ENCODE measurements at places on chromosomes 1 and 21. TPM values are rescaled to one million over a fixed set of nuclear protein-coding genes. Genes with fewer than 3 reads are reported as not detected.

AGT gene
- total RNA-seq, result not detected

DNA sequence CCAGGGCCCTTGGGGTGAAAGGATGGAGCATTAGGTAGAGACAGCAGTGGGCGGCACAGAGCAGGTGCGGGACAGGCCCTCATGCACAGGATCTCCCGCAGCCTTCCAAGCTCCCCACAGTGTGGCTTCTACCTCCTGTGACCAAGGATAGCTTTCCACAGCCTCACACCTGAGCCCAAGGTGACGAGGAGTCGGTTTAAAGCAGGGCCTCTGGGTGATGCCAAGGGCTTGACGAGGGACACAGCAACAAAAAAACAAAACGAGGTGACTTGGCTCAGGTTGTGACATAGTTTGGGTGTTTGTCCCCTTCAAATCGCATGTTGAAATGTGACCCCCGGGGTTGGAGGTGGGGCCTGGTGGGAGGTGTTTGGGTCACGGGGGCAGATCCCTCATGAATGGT lies 15.3 kb downstream of the RSPH1 start:
- no peaks in the 10 kb centered on the region for H3K36me3 ChIP-seq
- no peak overlapping the region for H3K27ac ChIP-seq
- no peak overlapping the region for H3K4me3 ChIP-seq
- H3K27me3 ChIP-seq, result peaks cover 32% of the 10 kb centered on the region

DNA sequence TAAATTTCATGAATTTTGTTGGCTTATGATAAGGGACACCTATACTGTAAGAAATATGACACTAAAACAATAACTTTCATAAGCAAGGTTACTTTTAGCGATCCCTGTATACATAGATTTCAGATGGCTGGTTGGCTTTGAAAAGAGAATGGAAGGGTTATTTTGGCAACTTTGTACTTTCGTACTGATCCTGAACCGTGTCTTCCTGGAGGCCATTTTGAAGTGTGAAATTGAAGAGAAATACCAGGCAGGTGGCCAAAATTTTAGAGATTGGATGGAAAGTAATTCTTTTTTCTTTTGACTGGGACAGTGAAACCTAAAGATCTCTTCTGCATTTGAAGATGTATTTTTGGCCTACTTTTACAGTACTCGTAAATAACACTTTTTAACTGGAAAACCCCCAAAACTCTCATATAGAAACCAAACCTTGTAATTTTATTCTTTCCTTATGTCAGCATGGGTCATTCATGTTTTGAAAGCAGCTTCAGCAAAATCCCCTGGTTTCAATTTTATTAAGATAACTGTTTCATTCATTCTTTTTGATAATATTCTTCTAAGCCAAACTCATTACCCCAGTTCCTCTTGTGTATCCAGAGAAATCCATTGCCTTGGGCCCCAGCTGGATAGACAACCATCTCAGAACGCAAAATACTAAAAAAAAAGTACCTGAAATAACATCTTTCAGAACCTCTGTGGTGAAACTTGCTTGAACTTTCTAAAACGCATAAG lies 38.4 kb upstream of the ZNF281 start:
- H3K27ac ChIP-seq, result no peak overlapping the region
- no peak for DNase-seq
- no peak overlapping the region for H3K4me3 ChIP-seq
- H3K4me1 ChIP-seq, result peaks cover 4% of the 10 kb centered on the region
- no peaks in the 10 kb centered on the region for H3K36me3 ChIP-seq

GRCh38 chr1:109884242-109884891 lies 26.3 kb upstream of the CSF1 start:
- DNase-seq, result no peak
- H3K36me3 ChIP-seq, result no peaks in the 10 kb centered on the region
- H3K4me3 ChIP-seq, result no peak overlapping the region
- no peaks in the 10 kb centered on the region for H3K27me3 ChIP-seq

GRCh38 chr21:33315946-33316710 lies 8.6 kb upstream of the IFNAR1 start:
- no peaks in the 10 kb centered on the region for H3K4me1 ChIP-seq
- no peak overlapping the region for H3K4me3 ChIP-seq
- H3K27ac ChIP-seq, result no peak overlapping the region
- 0 out of 2 replicates have a peak, but pooled peaks cover 3% of the 10 kb centered on the region for H3K27me3 ChIP-seq
- no peak for DNase-seq

DNA sequence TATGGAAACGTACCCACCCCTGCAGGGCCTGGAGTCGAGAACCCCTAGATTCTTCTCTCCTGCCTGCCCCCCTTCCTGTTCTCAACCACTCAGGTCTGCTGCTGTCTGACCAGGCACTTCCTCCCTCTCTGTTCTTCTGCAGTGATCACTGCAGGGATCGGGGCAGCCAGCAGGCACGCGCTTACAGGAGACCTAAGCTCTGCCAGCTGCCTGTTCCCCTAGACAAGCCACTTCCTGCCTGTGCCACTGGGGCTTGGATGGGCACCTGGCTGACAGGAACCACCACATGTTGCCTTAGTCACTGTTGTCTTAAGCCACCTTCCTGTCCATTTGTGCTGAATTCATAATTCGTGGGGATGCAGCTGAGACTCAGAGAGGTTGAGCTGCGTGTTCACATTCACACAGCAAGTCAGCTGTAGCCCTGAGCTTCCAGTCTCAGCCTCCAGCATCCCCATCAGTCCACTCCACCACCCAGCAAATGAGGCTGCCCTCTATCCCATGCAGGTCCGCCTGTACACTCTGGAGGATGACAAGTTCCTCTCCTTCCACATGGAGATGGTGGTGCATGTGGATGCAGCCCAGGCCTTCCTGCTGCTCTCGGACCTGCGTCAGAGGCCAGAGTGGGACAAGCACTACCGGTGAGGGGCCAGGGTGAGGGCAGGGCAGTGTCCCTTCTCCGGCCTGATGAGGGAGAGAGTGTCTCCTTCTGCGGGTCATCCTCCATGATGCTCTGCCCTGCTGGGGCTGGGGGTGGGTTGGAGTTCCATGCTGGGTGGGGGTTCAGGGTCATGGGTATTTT lies 18.6 kb downstream of the FAM151A start:
- H3K4me3 ChIP-seq, result no peak overlapping the region
- H3K27ac ChIP-seq, result no peak overlapping the region
- H3K4me1 ChIP-seq, result no peaks in the 10 kb centered on the region

IGSF5 gene
- not detected for total RNA-seq

CACNA1S gene
- not detected for total RNA-seq

- H3K36me3 ChIP-seq, result no peaks in the 10 kb centered on the region
Observed at GRCh38 chr1:10941891-10942541, 70.4 kb upstream of the TARDBP start.

DNA sequence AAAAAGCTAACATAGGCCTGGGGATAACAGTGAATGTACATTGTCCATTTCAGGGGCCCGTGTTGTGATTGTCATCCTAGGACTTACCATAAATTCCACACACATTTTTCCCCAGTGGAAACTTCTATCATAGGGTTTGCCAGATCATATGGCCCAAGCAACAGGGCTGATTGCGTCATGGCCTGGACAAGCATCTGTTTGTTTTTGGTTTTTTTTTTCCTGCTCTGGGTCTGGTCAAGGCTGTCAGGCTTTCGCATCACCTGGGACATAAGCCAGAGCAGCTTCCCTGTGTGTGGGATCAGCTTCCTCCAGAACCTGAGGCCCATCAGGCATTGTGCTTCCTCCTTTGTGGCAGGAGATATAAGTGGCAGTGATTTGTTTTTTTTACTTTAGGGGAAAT lies 598.5 kb upstream of the USP24 start:
- H3K36me3 ChIP-seq, result no peaks in the 10 kb centered on the region
- H3K27ac ChIP-seq, result no peak overlapping the region
- H3K4me1 ChIP-seq, result peaks cover 27% of the 10 kb centered on the region
- peak; percentile 79 for DNase-seq
- H3K27me3 ChIP-seq, result no peaks in the 10 kb centered on the region

SERINC2 gene
- total RNA-seq, result 34.4 TPM

GRCh38 chr1:36696261-36696940 lies 213.7 kb upstream of the CSF3R start:
- H3K36me3 ChIP-seq, result no peaks in the 10 kb centered on the region
- no peak overlapping the region for H3K4me3 ChIP-seq
- H3K27ac ChIP-seq, result no peak overlapping the region
- DNase-seq, result no peak
- H3K27me3 ChIP-seq, result peaks cover 3% of the 10 kb centered on the region

- no peaks in the 10 kb centered on the region for H3K36me3 ChIP-seq
- H3K4me1 ChIP-seq, result no peaks in the 10 kb centered on the region
- H3K27ac ChIP-seq, result no peak overlapping the region
- H3K4me3 ChIP-seq, result no peak overlapping the region
Observed at GRCh38 chr1:235642943-235643371, 6.6 kb downstream of the GNG4 start.

NBPF20 gene
- 1.4 TPM for total RNA-seq

GRCh38 chr1:13702425-13703127 lies 2.6 kb downstream of the PRDM2 start:
- no peaks in the 10 kb centered on the region for H3K36me3 ChIP-seq
- no peak for DNase-seq
- no peak overlapping the region for H3K4me3 ChIP-seq
- no peak overlapping the region for H3K27ac ChIP-seq
- no peaks in the 10 kb centered on the region for H3K27me3 ChIP-seq

GRCh38 chr21:40516335-40516734 lies 330.6 kb downstream of the DSCAM start:
- H3K4me3 ChIP-seq, result no peak overlapping the region
- H3K27me3 ChIP-seq, result no peaks in the 10 kb centered on the region
- DNase-seq, result no peak
- H3K36me3 ChIP-seq, result no peaks in the 10 kb centered on the region
- H3K27ac ChIP-seq, result no peak overlapping the region

DNA sequence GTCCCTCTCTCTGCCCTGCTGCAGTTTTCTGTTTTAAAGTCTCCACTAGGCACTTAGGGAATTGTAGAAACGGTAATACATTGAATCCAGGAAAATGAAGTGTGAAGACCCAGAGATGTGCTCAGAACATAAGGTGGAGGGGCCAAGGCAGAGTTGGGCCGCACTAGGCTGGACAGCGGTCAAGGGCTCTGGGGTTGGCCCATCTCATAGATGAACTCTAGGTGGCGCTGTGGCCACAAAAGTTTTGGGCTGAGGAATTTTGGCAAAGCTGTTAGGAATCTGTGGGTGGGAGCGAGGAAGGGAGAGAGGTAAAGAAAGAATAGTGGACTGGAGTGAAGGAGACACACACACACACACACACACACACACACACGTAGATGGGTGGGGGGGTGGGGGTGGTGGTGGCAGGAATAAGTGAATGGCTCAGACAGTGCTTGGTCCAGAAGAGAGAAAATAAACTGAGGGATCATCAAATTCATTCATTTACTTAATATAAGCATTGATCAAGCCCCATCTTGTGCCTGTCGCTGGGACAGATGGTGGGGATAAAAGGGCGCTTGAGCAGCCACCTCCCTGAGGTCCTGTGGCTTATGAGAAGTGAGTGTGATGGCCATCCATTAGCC lies 258.5 kb downstream of the TRABD2B start:
- H3K27me3 ChIP-seq, result peaks cover 43% of the 10 kb centered on the region
- no peak overlapping the region for H3K4me3 ChIP-seq
- H3K36me3 ChIP-seq, result no peaks in the 10 kb centered on the region
- no peak overlapping the region for H3K27ac ChIP-seq

GRCh38 chr21:25493722-25494121 lies 113.6 kb downstream of the MRPL39 start:
- H3K4me3 ChIP-seq, result no peak overlapping the region
- no peaks in the 10 kb centered on the region for H3K27me3 ChIP-seq
- H3K27ac ChIP-seq, result no peak overlapping the region
- no peak for DNase-seq

PCSK9 gene
- total RNA-seq, result 0.11 TPM

GRCh38 chr1:206079135-206079534 lies 26.2 kb downstream of the RHEX start:
- no peak for DNase-seq
- 0 out of 2 replicates have a peak, but pooled peaks cover 4% of the 10 kb centered on the region for H3K4me1 ChIP-seq
- no peaks in the 10 kb centered on the region for H3K36me3 ChIP-seq
- H3K27me3 ChIP-seq, result peaks cover 5% of the 10 kb centered on the region

AJAP1 gene
- total RNA-seq, result under 0.01 TPM

GBP5 gene
- 0.43 TPM for total RNA-seq
